ENCODE measurements at places on chromosomes 12 and 14.

GRCh38 chr14:78154827-78155226, 15.3 kb upstream of the NRXN3 start:
- peak; percentile 51 for DNase-seq

DNA sequence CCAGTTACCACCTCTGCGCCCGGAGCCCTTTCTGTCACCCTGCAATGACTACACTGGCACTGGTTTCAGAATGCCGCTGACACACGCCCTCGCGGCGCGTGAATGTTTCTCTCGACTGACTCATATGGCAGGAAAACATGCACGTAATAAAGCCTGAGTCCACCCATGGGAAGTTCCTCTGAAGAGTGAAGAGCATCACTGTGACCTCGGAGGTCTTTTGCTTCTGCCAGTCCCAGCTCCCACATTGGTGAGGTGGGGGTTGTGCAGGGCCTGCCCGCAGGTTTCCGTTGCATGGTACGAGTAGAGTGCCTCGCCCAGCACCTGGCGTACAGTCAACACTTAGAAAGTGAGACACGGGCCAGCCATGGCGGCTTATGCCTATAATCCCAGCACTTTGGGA, 11.1 kb upstream of the SLC6A12 start:
- DNase-seq: peak; percentile 24

GRCh38 chr12:107545737-107546353, 139.8 kb upstream of the PWP1 start:
- DNase-seq: no peak

GRCh38 chr14:104933746-104934733, 9.4 kb downstream of the PLD4 start:
- peak; percentile 35 for DNase-seq

- DNase-seq: no peak
Measured at GRCh38 chr14:72617391-72618031, 276.4 kb downstream of the DPF3 start.

- peak; percentile 87 for DNase-seq
Measured at GRCh38 chr14:64294672-64295413, 672 bp upstream of the ESR2 start.

DNA sequence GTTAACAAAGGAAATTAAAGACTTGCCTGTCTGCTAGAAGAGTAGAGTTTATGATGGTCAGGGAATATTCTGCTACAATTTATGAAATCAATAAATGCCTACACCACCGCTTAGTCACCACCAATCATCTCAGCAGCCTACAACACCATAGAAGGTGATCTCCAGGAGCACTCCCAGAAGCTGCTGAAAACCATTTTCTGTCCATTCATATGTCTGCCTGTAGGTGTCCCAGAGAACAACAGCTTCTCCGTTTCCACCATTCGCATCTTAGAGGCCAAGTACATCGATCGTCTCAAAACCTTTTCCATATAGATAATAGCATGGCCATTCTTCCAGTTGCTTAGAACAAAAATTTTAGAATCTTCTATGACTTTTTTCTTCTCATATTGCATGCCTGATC, 303.4 kb downstream of the KCNC2 start:
- DNase-seq: no peak

GRCh38 chr12:79895071-79895470, 39.8 kb downstream of the PPP1R12A start:
- DNase-seq: no peak

- no peak for DNase-seq
Measured at GRCh38 chr12:8501720-8502119, 11.6 kb upstream of the CLEC4D start.

GRCh38 chr12:59579631-59580030, 16.2 kb upstream of the SLC16A7 start:
- no peak for DNase-seq

GRCh38 chr12:86247871-86248270, 8.3 kb downstream of the MGAT4C start:
- no peak for DNase-seq

DNA sequence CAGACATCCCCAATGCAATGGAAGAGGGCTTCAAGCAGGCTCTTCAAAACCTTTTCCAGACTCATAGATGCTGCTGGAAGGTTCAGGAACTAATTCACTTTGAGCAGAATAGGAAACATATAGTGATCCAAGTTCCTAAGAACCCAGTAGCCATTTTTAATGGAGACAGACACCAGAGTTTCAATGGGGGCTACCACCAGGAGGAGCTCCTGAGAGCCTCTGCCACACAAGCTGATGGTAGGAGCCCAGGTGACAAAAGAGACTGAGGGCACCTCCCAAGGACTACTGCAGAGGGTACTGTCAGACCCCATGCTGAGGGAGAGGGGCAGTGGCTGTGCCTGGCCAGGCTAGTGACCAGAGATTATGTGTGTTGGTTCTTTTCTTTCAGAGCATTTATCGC, 45.9 kb downstream of the IFNG start:
- peak; percentile 72 for DNase-seq

DNA sequence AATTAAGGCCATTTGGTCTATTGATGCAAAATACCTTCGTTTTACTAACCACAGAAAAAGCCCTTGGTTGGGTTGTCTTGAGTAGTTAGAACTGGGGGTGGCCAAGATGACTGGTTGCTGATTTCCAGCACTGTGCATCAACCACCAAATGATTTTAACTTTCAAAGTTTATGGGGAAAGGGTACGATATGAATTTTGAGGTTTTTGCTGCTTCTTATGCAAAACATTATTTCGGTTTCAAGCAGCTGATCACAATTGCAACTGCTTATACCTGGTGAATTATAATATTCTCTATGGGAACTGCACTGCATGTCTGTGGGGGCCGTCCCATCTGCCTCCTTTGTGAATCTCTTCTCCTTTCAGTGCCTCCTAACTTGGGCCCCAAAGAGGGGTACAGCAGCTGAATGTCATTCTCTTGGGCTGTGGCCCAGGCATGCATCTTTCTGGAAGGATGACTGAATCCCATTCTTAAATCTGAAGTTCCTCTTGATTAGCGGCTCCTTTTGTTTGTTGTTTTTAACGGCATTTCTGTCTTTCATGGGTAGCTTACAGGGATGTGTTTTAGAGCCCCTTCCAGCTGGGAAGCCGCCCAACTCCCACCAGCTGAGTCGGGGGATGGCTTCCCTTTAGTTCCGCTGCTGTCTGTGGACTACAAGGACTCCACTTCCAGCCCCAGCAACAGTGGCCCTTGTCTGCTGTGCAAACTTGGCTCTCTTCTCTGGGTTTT, 479.8 kb downstream of the ZFP36L1 start:
- DNase-seq: no peak

DNA sequence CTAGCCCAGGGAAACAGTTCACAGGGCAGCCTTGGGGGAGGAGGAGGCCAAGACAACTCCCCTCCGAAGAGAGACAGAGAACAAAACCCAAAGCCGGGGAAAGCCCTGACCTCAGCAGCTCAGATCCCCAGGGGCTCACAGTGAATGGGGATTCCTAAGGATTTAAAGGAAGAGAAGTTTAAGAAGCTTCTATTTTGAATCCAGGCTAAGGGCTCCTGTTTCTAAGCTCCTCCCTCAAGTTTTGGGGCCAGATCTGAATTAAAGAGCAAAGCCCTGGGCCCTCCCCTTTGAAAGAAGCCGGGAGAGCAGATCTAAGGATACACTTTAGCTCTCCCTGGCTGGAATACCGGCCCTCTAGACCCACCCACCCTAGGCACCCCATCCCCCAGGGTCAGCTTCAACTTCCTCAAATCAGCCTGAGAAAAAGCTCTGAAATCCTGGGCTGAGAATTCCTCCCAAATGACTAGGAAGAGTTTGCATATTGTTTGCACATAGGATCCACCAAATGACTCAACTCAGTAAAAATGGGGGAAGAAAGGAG, 3.9 kb downstream of the KDM2B start:
- peak; percentile 87 for DNase-seq

DNA sequence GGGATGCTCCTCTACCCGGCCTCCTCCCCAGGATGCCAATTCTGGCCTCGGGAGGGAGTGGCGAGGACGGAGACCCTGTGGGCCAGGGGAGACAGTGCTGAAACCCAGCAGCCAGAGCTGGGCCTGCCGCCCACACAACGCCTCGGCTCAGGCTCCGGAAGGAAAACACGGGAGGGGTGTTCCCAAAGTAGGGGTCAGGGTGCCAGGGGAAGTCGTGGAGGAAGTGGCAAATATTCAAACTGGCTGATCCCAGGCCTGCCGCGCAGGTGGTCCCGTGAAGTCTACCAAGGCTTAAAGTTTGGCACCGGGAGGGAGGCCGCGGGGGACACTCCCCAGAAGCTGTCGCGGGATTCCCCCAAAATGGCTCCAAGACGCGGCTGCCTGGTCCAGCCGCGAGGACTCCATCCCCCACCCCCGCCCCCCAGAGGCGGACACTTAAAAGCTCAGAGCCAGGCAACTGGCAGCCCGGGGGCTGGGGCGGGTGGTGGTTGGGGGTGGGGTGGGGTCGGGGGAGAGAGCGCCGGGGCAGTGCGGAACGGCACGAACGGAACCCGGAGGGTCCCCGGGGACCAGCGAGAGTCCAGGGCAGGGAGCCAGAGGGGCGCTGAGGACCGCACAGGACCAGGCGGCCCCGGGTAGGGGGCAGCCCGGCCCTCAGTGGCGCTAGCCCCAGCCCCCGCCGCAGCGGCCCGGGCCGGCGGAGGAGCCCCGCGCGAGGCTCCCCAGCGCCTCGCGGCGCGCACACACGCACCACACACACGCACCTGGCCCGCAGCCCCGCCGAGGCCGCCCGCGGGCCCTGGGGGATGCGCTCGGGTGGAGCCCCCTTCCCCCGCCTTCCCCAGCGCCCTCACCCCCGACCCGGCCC, 20.0 kb downstream of the BEGAIN start:
- DNase-seq: no peak

DNA sequence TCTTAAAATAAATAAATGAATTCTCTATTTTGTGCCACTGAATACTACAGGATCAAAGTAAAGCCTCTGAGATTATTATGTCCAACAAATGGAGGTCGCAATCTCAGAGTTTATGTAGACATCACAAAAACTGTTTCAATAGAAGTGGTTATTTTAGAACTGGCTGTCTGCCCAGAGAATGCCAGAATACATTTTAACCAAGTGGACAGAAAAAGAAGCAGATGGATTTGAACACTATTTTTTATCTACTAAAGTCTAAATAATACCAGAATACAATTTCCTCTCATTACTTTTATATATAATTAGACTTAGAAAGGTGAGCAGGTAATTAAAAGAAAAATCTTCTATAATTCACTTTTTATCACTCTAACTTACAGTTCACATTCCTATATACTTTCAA, 118.3 kb downstream of the MED13L start:
- no peak for DNase-seq

- peak; percentile 49 for DNase-seq
Measured at GRCh38 chr12:110199339-110200123, 75.4 kb downstream of the IFT81 start.

- no peak for DNase-seq
Measured at GRCh38 chr12:100942984-100943749, 148.6 kb downstream of the ANO4 start.

DNA sequence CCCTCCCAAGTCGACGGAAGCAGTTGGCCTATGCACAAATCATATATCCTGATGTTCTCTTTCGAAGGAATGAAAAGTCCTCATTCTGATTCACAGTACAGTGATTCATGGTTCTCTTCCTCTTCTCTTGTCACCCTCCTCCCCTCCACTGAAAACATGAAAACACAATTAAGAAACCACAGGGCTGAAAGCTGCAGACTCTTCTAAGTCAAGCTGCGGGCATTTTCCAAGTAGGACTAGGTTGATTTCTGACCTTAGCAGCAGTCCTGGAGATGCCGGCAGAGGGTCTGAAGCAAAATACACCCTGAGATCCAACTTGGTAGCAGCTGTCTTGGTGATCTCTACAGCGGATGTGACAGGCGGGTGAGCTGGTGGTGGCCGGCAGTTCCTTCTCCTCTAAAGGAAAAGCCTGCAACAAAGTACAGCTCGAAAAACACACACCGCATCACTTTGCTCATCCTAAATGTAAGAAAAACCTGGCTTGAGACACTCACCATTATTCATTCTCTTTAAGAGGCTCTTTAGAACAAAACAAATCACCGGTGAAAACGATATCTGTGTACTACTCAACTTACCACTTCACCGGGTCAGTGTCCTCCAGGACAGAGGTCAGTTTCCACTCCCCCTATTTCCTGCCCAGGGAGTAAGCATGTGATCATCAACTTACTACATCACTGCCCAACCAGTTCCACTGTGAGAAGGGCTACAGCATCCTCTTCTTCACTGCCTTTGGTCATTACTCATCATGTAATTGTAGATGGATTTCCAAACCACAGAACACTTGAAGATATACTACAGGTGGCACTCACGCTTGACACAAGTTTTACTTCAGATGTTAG, 6.0 kb downstream of the TMCC3 start:
- no peak for DNase-seq

DNA sequence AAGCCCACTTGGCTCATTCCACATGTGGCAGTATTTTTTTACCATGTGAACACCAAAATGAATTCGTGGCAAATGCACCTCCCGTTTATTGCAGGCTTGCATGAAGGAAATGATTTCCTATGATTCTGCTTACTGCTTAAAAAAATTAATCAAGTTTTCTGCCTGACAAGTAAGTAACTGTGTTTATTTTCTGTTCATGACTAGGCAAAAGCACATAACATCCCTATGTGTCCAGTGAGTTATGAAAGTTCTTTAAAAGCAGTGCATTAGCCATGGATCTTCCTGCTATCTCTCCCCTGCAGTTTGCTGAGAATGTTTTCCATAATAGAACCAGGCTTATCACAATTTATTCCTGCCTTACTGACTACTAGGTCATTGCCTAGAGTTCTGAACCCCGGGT, 20.4 kb downstream of the GPR65 start:
- no peak for DNase-seq

DNA sequence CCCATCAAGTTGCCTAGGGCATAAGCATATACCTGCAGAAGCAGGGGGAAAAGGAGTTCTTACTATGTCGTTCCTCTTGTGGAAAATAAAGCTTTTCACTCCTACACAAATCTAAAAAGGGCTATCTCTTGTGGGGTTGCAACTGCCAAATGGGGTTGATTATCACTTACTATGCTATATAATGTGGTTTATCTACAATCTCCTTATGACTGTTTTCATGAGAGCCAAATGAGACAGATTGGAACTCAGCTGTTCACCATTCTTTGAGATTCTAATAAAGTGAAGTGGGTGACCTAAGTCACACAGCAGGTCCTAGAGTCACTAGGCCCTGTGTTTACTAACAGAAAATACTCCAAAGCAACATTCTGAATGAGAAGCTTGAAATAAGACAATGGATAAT, 47.7 kb downstream of the CIT start:
- no peak for DNase-seq

DNA sequence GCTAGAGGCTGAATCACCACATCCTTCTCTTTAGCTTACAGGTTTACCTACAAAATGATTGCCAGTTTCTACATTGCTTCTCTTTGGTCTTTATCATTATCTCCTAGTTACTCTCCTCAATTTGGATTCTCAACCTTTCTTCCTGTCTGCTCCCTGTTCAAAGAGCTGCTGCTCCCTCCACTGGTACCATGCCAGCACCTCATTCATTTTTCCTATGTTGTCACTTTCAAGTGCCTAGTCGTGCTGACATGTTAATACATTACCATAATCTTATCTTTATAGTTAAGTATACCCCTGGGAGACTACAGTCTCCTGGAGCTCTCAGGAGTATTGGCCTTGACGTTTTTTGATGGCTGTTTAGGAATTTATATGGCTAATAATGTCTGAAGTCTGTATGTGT, 14.2 kb downstream of the FRS2 start:
- DNase-seq: no peak

All from H9 (cell line).